ENCODE measurements at places on chromosomes 2 and 18.

DNA sequence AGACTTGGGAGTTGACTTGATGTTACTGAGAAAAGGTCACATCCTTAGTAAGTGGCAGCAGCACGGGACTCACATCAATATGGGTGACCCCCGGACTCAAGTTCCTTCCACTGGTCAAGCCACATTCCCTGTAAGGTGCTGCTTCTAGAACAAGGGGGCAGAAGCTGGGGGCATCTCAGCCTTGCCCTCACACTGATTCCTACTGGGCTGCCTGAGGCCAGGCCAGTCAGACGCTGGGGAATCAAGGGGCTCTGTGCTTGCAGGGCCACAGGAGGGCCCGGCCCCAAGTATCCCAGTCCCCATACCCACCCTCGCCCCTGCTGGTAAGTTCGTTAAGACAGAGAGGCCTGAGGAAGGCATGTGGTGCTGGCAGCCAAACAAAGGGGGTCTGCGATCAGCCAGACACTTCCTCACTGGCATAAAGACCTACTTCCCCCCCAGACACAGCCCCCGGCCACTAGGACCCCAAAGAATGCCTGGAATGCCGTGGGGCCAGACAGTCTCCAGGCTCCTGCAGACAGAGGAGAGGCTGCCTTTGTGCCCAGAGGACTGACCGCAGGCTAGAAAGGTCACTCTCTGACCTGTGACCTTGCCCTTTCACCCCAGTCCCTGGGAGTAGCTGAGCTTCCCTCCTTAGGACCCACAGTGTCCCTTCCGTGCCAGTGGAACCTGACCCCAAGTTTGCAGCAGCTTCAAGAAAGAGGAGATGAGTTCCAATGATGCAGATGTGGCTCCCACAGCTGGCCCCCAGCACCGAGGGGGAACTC, 83.6 kb downstream of the HS1BP3 start:
- DNase-seq = no peak

GRCh38 chr2:66323406-66323805, 111.5 kb upstream of the MEIS1 start:
- no peak for DNase-seq

GRCh38 chr2:85248773-85249509, 78.8 kb downstream of the TGOLN2 start:
- DNase-seq = no peak

GRCh38 chr2:192901446-192901845, 706.7 kb upstream of the TMEFF2 start:
- no peak for DNase-seq

- no peak for DNase-seq
These were observed 146.5 kb downstream of the SH3BP4 start for GRCh38 chr2:235098269-235098668.

DNA sequence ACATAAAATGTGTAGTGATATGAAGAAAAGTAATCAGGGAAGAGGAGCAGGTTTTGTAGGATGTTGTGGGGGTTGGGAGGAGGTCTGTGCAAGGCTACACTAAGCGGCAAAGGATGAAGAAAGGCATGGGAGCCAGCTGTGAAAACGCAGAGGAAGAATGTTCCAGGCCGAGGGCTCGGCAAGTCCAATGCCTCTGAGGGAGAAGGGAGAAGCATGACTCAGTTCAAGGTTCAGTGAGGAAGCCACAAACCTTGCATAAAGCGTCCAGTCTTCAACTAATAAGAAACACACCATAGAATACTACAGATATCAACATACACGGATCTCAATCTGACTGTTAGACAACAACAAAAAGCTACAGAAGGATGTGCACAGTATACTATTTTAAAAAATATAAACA, 16.2 kb downstream of the EPB41L3 start:
- DNase-seq = no peak

DNA sequence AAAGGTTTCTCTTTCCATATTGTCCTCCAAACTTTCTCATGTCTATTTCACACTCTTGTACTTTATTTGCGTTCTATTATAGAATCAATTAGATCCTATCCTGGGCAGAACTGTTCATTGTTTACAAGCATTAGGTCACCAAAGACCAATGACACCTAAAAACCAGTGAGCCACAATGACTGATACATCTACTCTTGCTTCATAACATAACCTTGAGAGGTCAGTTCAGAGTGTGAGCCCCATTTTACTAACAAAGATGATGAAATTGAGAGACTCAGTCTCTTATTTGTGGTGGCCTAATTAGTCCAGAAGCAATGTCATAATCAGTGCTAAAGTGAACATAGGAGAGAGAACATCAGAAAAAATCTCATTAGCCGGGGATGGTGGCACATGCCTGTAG, 248.9 kb upstream of the RBBP8 start:
- DNase-seq = no peak

DNA sequence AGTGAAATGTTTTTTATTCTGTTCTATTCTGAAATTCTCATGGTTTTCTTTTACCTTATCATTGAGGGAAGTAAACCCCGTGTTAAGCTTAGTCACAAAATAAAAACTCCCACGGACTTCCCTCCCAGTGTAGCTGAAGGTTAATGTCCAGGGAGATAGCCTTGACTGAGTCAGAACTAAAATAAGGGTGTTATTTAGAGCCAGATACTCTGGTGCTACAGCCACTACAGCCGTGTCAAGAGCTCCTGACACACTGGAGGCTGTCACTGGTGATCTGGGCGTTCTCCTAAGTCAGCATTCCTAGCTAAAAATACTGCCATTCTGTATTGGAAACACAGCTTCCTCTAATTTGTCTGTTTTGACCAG, 82.0 kb upstream of the RANBP2 start:
- no peak for DNase-seq

GRCh38 chr2:143545949-143546255, 416.7 kb downstream of the ARHGAP15 start:
- DNase-seq = no peak

DNA sequence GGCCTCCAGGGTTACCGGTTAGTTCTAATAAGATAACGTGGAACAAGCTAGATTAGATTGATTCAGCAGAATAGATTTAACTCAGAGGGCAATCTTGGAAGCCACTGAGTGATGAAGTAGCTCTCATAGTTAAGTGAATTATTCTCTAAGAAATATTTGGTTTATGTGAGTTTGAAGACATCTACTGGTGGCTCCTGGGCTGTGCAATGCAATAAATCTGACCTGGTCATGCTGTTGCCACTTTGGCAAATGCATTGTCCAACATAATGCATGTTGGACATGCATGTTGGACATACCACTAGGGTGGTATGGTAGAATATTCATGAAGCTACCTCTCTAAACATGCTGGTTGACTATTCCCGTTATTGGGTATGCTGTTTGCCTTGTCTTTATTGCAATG, 493.7 kb upstream of the VRK2 start:
- DNase-seq = no peak

DNA sequence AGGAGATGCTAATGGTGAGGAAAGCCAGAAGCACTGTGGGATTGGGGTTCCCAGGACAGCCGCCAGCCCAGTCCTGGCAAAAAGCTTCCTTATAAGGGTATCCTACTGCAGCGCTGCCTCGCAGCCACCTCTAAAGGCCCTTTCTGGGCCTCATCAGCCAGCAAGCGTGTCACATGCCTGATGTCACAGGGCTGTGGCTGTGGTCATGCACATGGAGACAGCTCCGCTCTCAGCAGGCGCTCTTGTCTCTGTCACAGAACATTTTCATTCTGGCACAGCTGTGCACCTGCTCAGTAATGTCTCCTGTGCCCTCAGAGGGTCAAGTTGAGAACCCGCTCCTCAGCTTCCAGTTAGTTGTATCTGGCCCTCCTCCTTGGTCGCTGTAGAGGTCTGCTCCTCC, 17.7 kb upstream of the MAL start:
- DNase-seq = no peak

DNA sequence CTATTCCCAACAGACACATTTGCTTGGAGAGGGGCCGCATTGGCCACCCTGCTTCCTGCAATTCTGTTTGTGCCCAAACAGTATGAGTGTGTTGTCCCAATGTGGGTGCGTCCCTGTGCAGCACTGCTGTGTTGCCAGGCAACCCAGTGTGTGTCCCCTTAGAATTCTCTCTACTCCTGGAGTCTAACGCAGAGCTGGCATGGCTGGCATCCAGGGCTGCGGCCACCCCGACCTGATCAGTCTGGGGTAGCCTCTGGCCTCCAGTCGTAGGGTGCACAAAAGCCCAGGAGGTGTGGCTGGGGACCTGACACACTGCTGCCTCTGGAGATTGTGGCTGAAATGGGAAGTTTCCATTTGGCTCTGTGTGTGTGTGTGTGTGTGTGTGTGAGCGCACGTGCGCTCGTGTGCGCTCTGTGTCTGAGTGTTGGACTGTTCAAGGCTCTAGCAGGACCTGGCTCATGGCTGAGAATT, 48.0 kb downstream of the TEX44 start:
- DNase-seq = no peak

DNA sequence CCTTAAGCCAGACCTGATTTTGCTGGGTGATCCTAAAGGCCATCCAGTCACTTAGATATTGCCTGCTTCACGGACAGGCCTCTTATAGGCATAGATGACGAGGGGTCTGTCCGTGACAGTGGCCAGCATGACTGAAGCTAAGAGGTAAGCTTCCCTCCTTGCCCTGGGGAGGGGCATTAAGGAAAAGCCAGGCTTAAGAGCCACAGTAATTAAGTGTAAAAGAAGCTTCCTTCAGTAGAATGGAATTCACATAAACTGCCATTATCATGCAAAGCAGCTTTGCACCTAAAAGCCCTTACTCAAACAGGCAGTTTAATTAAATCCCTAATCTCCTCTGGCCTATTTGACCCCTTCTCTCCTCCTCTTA, 99.4 kb upstream of the PKDCC start:
- no peak for DNase-seq

DNA sequence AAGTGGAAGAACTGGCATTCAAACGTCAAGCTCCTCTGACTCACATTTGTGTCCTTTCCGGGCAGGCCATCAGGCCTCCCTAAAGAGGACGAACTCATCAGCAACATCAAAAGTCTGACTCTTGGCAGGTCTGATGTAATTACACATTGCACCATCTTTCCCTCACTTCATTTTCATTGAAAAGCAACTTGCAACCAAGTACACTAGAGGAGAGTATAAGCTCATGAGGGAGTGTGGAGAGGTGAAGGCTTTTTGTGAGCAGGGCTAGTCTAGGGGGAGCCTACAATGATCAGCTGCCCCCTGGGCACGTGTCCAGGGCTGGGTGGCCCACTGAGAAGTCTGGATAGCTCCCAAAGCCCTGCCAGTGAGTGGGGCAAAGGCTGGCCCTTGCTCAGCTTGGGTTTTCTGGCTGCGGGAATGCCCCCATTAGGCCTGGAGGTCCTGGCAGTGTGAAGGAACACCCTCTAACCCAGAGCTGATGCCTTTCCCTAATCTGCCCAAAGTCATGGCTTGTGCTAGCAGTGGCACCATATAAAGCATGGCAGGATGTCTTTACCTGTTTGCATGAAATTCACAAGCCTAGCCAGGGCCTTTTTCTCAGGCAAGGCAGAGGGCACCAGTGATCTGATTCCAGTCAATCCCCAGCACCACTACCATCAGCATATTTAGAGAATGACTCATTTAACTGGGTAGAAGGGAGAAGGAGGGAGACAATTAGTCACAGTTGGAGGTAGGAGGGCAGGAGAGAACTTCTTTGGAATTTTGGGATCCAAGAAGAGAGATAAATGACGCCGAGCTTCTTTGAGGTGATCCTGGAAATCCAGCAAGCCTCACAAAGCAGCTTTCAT, 8.5 kb upstream of the DAW1 start:
- DNase-seq = no peak

- DNase-seq = no peak
These were observed 85.5 kb downstream of the HDAC4 start for GRCh38 chr2:239315308-239315707.

GRCh38 chr2:184534986-184535385, 63.3 kb upstream of the ZNF804A start:
- DNase-seq = no peak

- DNase-seq = peak; percentile 51
These were observed 659 bp downstream of the CHMP1B start for GRCh38 chr18:11851806-11852337.

- DNase-seq = no peak
These were observed 56.5 kb downstream of the SLC8A1 start for GRCh38 chr2:40395169-40396073.

- no peak for DNase-seq
These were observed 217.8 kb downstream of the HAUS1 start for GRCh38 chr18:46321955-46322354.

- DNase-seq = no peak
These were observed 62.8 kb downstream of the SMIM21 start for GRCh38 chr18:75364512-75365253.

DNA sequence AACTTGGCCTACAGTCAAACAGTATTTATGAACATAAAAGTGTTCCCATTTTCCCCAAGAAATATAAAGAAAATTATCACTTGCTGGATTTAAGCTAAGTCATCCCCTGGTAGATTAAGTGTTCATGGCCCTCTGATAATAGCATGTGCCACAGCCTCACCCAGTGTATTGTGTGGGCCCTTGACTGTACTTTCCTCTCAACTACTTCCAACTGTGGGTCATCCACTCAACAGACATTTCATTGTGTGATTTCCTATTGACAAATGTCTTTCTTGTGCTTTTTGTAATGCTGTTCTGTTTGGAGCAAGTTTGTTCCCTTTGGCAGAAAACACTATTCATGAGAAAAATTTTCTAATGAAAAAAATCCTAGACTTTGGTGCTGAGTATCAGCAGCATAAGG, 48.4 kb upstream of the TMEM17 start:
- no peak for DNase-seq

Data from activated naive CD8-positive, alpha-beta T cell treated with anti-CD3 and anti-CD28 coated beads for 36 hours (primary cell).